SK-N-SH (cell line): ENCODE measurements at places on chromosomes 11 and 22.
A peak's percentile ranks its signal among the peaks of the same experiment; 100 is the strongest.

GRCh38 chr11:33689085-33689484, 11.5 kb downstream of the C11orf91 start:
- no peak for DNase-seq

- DNase-seq, result no peak
Observed at GRCh38 chr11:128941573-128942271, 949 bp downstream of the TP53AIP1 start.

DNA sequence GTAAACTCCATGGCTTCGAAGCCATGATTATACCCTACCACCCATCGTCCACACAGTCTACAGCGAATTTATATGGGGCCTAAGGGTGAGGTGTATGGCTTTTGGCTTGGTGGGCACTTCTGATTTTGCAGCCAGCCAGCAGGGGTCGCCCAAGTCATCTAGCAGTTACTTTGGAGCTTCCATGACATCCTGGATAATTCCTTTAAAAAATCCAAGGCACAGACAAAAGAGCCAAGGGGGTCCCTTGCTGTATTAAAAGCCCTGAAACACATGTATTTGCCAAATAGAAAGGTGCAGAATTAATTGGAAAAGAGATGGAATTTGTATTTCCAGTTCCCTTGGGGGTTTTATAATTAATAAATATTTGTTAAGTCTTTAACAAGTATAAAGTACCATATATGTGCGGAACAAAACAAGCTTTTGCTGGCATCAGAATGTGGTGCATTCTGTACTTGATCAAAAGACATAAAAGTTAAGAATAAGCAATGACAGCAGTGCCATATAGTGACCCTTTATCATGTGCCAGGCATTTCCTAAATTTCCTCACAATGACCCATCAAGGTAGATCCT, 132.8 kb upstream of the PITPNB start:
- DNase-seq, result peak; percentile 44

DNA sequence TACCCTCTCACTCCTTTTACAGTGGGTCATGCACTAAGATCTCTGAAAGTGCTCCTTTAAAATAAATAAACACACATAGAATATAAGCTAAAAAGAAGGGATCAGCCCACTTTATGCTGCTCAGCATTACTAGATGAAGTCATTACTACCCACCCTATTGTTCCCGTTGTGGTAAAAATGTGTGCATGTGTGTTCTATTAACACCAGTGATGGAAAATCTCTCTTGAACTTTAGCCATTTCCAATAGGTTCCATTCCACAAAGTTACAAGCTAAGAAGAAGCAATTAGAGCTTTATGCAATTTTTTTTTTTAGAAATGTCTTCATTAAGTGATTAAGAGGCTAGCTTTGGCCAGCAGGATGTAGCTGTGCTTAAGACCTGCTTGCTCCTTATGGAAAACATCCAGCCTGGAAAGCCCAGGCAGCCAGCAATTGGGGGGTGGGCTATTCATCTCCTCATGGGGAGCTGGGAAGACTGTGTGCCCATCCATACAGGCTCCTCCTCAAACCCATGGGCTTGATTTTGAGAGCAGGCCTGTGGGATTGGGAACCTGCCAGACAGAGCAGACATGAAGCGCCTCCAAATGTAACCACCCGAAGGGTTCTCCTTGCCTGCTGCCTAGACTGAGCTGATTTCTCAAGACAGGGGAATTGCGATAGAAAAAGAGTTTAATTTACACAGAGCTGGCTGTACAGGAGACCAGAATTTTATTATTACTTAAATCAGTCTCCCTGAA, 92.9 kb upstream of the PARVA start:
- DNase-seq, result peak; percentile 1

DNA sequence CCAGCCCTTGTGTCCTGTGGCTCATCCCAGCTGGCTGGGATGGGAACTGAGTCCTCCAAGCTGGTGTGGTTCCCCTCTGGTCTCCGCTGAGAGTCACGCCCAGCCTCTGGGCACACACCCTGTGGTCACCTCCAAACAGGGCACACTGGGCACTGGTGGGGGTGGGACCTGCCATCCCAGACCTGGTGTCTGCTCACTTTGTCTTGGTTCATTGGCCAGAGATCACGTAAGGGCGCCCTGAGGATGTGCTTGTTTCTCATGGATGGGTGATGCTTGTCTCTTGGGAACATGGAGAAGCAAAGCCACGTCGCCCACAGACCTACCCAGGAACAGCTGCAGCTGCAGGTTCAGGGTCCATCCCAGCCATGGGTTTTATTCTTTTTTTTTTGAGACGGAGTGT, 43.1 kb downstream of the LRP5 start:
- no peak for DNase-seq

DNA sequence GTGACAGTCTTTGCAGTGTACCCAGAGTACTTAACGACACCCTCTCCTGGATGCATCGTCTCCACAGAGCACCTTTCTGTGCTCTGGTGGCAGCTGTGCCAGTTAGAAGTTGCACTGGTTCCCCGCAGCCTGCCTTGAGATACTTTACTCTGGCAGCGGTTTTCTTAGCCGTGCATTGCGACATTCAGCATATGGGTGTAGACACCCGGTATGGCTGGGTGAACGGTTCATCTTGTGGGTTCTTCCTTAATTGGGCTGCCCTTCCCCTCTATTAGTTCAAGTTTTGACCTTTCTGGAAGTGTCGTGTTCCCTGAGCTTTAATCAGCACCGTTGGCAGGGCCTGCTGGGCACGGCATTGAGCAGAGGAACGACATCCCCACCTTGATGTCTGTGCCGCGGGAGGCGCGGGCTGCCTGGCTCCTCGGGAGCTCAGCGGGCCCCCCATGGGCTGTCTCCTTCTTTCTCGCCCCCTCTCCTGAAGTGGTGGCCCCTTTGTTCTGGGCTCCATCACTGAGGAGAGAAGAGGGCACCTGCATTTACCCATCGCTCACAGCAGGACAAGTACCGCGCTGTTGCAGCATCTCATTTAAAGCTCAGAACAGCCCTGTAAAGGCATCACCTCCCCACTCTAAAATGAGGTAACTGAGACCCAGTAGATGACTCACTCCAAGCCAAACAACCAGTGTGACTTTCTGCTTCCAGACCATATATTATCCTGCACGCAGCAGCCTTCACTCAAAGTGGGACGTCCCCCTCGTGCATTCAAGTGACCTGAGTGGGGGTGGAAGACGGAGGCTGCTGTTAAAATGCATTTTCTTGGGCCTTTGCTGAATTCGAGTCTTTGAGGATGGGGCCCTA, 13.3 kb downstream of the FAM83F start:
- DNase-seq, result no peak

- no peak for DNase-seq
Observed at GRCh38 chr22:36409911-36410756, 22.4 kb upstream of the MYH9 start.

- no peak for DNase-seq
Observed at GRCh38 chr11:9923280-9923679, 259.4 kb downstream of the SWAP70 start.

- DNase-seq, result no peak
Observed at GRCh38 chr11:69530278-69531070, 49.0 kb downstream of the LINC01488 start.

DNA sequence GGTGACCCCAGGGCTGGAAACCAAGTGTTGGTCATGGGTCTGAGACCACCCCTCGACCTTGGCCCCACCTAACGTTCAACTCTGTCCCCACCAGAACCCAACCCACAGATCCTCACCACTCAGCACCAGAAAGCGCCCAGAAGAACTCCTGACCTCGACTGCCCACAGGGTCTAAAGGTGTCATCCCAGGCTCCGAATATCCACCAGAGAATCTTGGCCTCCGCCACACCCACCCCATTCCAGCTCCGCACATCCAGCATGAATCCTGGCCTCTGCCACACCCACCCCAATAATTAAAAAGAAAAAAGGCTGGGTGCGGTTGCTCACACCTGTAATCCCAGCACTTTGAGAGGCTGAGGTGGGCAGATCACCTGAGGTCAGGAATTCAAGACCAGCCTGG, 1.3 kb downstream of the CERK start:
- no peak for DNase-seq

- DNase-seq, result peak; percentile 57
Observed at GRCh38 chr11:11787305-11788062, 54.3 kb upstream of the USP47 start.
